ENCODE measurements at places on chromosomes 6 and 20.

- DNase-seq: no peak
These were observed 26.9 kb downstream of the NRN1 start for GRCh38 chr6:5979650-5980420.

GRCh38 chr6:117194978-117195377 lies 70.4 kb upstream of the VGLL2 start:
- no peak for DNase-seq

- no peak for DNase-seq
These were observed 220.3 kb downstream of the NRN1 start for GRCh38 chr6:5786321-5786968.

- DNase-seq: no peak
These were observed 9.3 kb downstream of the TRAPPC3L start for GRCh38 chr6:116536216-116536621.

DNA sequence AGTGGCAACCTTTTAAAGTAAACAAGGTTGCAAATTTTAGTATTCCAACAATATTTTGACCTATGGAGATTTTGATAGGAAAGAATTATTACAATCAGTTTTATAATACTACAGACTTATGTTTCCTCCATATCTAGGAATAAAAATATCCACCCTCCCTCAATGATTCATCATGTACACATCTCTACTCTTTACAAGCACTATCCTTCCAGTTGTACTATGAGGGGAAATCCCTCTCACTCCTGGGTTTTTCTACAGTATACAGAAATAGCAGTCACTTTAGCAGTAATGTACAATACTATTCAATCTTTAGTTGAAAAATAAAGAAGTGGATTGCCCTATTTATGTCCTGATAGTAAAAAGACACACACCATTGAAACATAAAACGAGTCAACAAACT lies 46.3 kb upstream of the SCML4 start:
- DNase-seq: no peak

DNA sequence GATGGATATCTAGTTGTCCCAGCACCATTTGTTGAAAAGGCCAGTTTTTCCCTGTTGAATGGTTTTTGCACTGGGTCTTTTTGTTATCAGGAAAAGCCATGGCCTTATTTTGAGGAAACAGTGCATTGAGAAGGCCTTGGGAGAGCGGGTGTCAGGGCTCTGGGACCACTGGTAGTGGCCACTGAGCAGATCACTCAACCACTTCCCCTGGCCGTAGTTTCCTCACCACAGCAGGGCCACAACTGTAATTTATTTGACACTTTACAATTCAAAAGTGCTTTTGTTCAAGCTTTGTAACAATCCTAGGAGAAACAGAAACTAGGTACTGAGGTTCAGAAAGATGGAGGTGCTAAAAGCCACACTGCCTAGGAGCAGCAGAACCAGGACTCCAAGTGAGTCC lies 281.8 kb downstream of the GMDS start:
- DNase-seq: no peak

GRCh38 chr20:53287357-53288042 lies 306.1 kb downstream of the ZNF217 start:
- no peak for DNase-seq

GRCh38 chr20:12875510-12875909 lies 133.3 kb upstream of the SPTLC3 start:
- DNase-seq: no peak

DNA sequence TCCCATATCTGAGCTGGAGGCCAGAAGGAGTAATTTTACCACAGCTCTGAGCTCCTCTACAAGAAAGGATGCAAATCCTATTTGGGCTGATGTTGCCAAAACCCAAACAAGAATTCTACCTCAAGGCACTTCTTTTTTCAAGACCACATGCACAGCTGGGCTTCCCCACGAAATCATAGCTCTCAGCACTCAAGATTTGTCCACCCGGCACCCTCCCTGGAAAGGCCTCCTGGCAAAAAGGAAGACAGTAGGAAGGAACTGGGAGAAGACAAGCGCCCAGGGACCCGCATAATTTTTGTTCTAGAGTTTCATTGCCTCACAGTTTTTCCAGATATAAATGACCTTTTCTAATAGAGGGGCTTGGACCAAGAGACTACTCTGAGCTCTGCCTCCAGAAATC lies 90.5 kb downstream of the BANF2 start:
- DNase-seq: no peak

- DNase-seq: no peak
These were observed 3.0 kb downstream of the NR2E1 start for GRCh38 chr6:108168501-108169463.

- no peak for DNase-seq
These were observed 33.9 kb upstream of the HLA-C start for GRCh38 chr6:31305703-31306219.

GRCh38 chr6:130975325-130975724 lies 87.7 kb downstream of the EPB41L2 start:
- no peak for DNase-seq

DNA sequence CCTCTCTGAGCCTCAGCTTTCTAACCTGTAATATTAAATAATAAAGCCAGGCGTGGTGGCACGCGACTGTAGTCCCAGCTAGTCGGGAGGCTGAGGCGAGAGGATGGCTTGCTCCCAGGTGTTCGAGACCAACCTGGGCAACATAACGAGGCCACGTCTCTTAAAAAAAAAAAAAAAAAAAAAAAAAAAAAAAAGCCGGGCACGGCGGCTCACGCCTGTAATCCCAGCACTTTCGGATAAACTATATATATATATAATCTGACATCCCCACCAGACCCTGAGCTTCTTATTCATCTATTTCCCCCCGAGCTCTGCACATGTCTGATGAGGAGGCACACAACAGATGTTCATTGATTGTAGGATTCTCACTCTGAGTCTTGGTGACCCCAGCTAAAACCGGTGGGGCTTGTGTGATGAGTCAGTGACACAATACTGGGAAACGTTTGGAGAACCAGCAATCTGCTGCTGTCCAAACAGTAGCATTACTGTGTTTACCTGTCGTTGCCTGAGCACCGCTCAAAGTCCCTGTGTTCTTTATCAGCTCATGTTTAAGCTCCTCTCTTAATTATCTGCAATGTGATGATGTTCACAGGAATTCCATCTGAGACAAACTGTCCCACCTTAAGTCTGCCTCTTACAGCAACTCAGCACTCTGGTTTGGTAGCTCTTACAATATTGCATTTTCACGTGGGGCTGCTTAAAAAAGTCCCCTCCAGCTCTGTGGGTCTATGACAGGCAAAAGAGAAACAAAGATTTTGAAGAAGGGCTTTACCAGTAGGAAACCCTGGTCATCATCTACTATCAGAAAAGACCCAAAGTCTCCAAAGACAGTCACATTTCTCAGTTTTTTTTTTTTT lies 1.0 kb upstream of the SPATA2 start:
- DNase-seq: no peak

DNA sequence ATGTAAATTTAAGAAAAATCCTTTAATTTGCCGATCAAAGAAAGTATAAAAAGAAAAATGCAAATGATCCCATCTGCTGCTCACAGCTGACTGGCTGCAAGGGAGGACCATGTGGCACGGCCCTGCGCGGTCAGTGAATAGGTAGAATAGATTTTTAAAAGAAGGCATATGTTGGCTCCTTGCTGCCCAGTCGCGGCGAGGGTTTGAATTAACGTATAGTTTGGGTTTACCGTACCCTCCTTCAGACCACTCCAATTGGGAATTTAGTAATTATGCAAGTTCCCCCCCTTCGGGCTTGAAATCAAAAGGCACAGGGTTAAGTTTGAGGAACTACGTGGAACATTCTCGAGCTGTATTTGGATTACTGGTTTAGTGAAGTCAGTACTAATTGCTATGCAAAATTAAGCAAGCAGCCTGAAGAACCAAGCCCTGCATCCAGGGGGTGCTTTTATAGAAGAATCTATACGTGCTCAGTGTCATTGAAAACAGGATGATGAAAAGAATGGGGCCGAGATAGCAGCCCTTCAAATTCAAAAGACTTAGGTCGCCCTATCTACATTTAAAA lies 1.1 kb upstream of the BEND3 start:
- peak; percentile 27 for DNase-seq

DNA sequence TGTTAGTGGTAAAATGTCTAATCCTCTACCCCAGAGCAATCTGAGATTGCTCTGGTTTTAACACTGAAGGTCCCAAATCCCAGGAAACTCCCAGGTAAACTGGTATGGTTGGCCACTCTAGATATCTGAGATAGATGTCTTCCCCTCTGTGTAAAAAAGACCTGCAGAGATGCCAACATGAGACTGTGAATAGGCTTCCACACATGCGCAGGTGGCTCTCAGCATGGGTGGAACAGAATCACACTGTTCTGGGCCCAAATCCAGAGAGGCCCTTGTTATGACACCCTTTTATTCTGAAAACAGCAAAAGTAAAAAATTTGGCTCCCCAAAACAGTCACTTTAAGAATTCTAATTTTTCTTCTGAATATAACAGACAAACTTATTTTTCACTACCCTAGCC lies 88.7 kb upstream of the BMP5 start:
- DNase-seq: no peak
